ENCODE measurements at places on chromosomes 16 and 17.

- no peak for DNase-seq
These were observed 24.0 kb downstream of the LLGL2 start for GRCh38 chr17:75549246-75550138.

- DNase-seq = no peak
These were observed 59.7 kb upstream of the CLEC3A start for GRCh38 chr16:77962689-77963088.

DNA sequence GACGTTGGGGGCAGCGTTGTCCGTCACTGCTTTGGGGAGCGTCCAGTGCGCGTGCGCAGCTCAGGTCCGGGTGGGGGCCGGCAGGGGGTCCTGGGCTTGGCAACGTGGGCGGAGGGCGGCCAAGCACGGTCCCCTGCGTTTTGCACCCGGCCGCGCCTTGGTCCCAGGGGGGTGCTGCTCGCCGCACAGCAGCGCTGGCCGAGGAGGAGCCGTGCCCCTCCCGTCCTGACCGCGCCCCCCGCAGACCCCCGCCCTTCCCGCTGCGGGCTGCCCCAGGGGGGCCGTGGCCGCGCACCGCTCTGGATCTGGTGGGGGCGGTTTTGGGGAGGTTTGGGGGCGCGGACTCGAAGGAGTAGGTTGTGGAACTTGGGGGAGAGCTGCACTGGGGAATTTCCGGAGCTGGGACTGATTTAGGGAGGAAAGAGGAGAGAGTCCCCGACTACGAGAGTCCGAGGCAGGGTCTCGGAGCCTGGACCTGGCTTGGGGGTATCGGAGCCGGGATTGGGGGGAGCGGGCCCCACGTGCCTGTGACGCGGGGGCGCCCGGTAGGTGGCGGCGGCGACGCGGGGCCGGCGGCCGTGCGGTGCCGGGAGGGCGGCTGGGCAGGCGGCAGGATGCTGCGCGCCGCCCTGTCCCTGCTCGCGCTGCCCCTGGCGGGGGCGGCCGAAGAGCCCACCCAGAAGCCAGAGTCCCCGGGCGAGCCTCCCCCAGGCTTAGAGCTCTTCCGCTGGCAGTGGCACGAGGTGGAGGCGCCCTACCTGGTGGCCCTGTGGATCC lies at the start of gene SLC9A5:
TSS of gene SLC9A5 (plus strand) at position 579 of the 777 bp plus-strand sequence. CDS start at position 615, 36 bp downstream.
- DNase-seq = no peak

GRCh38 chr17:6147042-6147441 lies 76.9 kb downstream of the WSCD1 start:
- DNase-seq = no peak

- no peak for DNase-seq
These were observed 93.4 kb downstream of the IRF8 start for GRCh38 chr16:85992359-85992758.

- DNase-seq = peak; percentile 76
These were observed 6.7 kb downstream of the RHBDF1 start for GRCh38 chr16:65745-66144.

DNA sequence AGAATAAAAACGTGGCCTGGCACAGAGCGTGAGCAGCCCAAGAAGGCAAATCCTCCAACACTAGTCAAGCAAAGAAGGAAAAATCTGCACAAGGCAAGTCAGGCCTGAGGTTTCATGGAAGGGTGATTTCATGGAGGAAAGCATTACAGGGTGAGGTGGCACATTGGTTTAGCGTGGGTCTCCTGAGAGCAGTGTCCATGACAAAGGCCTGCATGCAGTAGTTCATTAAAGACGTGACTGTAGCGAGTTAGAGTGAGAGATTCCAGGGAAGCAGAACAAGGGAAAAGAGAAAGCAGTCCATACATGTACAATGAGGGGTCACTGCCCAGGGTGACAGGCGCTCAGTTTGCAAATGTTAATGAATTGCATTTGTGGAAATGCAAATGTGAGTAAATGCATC lies 285.0 kb upstream of the ERCC4 start:
- DNase-seq = no peak

- DNase-seq = no peak
These were observed 184.9 kb upstream of the CACNG5 start for GRCh38 chr17:66649818-66650543.

GRCh38 chr17:76422860-76423259 lies 30.1 kb downstream of the UBE2O start:
- no peak for DNase-seq

GRCh38 chr16:30746638-30747175 lies 1.5 kb upstream of the PHKG2 start:
- no peak for DNase-seq

GRCh38 chr16:22030087-22030812 lies 22.3 kb downstream of the MOSMO start:
- DNase-seq = no peak

DNA sequence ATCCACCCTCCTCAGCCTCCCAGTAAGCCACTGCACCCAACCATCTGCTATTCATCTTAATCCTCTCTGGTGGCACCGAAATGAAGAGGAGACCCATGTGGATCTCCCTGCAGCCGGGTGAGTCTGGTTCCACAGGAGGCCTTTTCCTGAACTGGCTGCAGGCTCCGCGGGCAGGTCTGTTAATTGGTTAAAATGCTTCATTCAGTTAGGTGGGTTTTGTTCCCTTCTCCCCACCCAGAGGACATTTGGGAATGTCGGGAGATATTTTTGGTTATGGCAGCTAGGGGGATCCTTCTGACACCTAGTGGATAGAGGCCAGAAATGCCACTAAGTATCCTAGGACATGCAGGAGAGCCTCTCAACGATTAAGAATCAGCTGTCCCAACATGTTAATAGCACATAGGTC lies 16.7 kb downstream of the C16orf54 start:
- no peak for DNase-seq

GRCh38 chr17:17573912-17574311 lies 17.6 kb downstream of the PEMT start:
- DNase-seq = no peak

- no peak for DNase-seq
These were observed 20.5 kb upstream of the UBE2I start for GRCh38 chr16:1288813-1289476.

- no peak for DNase-seq
These were observed 12.2 kb downstream of the MPHOSPH6 start for GRCh38 chr16:82157836-82158235.

DNA sequence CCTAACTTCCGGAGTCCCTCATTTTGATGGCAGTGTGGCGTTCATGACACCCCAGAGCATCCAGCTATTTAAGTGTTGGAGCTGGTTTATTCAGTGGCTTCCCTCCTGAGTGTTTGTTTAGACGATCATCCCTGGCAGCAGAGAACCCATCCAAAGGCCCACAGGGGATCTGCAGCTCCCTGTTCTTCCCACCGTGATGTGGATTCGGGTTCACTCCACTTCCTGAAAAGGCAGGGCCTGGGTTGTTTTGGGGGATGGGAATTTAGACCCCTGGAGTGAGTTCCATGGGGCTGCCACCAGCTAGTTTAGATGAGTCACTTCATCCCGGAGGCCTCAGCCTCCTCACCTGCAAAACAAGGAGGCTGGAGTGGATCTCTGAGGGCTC lies 2.3 kb downstream of the KSR1 start:
- no peak for DNase-seq

GRCh38 chr17:45997624-45998023 lies 1.4 kb upstream of the STH start:
- peak; percentile 43 for DNase-seq

DNA sequence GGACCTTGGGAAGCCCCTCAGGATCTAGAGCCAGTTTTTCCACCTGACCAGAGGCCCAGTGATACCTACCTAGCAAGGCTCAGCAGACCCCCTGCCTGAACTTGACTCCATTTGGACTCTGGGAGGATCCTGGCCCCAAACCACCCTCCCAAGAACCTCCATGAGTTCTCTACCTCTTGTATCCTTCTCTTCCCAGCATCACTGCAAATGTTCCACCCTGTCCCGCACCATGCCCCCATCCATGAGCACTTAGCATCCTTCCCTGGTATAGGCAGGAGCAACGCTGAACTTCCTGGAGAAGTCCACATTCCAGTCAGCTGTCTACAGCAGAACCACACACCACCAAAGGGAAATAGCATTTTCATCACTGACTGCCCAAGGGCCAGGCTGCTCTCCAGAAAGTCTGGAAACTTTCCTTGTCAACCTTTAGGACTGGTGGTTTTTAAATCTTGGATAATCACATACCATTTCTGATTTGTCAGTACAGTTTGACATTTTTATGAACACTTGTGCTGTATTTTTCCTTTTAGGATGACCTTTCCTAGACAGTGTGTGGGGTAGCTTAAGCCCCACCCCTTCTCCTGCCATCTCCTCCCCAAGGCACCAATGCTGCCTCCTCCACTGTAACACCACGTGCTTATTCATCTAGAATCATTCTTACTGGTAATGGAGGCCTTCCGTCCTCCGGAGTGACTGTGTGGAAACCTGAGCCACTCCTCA lies 13.9 kb downstream of the EIF4A3 start:
- DNase-seq = no peak

DNA sequence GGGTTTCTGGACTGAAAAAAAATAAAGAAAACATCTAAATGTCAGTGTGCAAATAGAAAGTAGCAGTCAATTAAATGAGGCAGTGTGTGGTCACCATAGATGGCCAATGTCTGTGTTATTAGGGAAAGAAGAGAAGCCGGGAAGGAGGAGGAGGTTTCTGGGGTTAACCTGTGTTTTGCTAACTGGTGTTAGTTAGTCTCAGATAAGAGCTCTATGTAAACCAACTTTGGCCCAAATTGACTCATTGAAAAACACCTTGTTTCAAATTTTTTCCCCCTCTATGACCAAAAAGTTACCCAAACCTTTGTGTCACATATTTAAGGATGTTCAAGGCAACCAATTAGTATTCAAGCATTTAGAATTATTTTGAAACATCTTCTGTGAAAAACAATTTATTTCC lies 530.9 kb downstream of the MAF start:
- DNase-seq = no peak

DNA sequence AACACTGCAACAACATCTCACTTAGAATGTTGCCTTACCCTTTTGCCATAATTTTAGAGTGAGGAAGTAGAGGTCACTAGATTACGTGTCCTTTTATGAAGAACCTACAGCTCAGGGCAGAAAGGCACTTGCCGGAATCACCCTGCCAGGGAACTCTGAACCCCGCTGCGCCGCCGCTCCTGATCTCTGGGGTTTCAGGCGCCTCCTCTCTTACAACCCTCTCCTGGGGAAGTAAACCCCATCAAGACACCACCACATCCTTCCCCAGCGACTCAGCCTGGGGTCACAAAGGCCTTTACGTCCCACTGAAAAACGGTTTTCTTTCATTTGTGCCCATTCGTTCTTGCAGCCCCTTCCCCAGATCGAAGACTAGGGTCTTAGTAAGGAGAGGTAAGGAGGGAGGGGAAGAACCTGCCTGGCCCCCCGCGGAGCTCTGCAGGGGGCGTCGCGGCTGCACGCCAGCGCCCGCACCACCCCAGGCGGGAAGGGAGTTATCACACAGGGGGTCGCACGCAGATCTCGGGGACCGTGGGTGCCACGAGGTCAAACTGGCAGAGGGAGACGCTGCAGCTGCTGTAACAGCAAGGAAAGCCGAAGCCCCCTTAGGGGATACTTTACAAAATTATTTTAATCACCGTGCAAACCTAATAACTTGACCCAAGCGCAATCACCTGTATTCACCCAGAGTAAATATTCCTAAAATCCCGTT lies 1.0 kb upstream of the HLF start:
- no peak for DNase-seq

- no peak for DNase-seq
These were observed 8.6 kb upstream of the NXPH3 start for GRCh38 chr17:49567104-49567521.

GRCh38 chr16:78624366-78624765 lies 524.9 kb downstream of the WWOX start:
- DNase-seq = no peak

DNA sequence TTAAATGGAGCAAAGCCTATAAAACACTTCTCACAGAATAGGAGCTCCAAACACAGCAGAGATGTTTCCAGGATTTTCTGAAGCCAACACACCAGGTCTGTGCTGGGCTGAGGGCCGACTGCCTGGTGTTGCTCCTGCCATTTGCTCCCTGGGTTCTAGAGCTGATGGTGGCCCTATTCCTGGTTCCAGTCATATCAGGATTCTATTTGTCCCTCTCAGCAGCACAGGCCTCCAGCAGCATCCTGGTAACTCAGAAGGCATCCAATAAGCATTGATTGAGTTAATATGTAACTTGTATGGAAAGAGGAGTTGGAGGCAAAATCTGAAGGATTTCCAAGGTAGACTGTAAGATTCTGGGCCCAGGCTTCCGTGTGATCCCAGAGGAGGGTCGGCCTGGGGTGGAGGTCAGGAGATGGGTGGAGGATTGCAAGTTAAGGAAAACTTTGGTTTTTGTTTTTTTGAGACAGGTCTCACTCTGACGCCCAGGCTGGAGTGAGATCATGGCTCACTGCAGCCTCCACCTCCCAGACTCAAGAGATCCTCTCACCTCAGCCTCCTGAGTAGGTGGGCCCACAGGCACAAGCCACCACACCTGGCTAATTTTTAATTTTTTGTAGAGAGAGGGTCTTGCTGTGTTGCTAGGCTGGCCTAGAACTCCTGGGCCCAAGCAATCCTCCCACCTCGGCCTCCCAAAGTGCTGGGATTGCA lies 5.7 kb downstream of the NUPR1 start:
- no peak for DNase-seq

GRCh38 chr17:50270435-50271362 lies 3.6 kb upstream of the TMEM92 start:
- DNase-seq = no peak

DNA sequence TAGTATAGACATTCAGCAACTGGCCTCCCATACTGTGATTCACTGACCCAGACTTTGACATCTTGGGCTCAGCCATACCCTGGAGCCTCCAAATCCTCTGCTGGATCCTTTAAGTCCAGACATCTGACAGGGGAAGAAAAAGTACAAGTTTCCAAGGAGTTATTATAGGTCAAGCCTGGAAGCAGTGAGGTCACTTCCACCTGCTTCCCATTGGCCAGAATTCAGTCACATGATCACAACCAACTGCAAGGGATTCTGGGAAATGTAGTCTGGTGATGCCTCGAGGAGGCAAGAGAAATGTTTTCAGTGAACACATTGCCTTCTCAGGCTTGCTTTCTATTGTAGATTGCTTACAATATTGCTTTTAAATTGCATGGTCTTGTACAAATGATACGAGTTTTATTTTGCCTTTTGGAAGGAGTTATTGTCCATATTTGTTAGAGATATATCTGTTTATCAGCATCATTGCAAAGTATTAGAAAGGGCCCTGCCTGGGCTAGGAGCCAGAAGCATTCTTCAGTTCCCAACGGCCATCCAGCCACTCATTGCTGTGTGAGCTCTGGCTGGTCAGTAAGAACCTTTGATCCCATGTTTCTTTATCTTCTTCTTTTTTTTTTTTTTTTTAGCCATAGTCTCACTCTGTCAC lies 696.9 kb downstream of the WWOX start:
- DNase-seq = peak; percentile 23
